CD4-positive, alpha-beta T cell (primary cell): ENCODE measurements at places on chromosomes 2 and 18.

DNA sequence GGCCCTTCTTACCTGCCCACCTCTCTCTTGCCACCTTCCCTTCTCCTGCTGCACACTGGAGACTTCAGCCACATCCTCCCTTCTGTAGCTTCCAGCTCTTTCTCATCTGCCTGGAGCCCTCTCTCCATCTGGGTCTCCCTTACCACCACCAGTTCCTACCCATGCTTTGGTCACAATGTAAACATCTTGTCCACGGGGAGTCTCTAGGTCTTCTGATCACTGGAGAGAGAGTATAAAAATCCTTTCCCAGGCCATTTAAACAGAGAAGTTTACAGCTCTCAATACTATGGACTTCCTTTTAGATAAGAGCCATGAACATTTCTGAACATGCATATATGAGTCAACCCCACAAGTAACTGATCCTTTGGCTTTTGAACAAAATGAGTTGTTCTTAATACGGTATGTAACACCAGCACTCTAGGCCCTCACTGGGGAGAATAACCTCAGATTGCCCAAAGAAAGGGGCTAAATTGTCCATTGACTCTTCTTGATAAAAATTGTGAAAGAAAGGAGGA is 5.8 kb downstream of the ARHGAP25 start:
- DNase-seq, result no peak

DNA sequence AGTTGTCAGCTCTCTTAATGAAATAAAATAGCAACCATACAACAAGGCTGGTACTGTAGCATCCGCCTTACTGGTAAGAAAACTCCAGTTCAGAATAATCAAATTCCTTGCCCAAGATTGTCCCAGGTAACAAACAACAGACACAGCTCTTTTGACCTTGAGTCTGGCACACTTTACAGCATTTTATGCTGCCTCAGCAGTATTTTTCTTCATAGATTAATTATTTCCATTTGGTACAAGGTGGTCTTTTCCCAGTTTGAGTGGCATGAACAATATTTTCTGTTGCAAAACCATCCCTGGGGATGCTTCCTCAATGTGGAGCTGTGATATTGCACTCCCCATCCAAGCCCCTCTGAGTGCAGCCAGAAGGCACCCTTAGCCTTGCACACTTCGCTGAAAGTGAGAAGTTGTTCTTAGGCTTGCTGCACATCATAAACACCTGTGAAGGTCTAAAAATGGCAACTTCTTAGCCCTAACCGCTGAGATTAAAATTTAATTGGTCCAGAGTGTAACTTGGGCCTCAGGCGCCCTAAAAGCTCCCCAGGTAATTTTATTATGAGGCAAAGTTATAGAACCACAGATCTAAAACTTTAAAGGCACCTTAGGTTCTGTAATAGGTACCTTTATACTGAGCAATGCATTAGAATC is 523.3 kb downstream of the CMPK2 start:
- no peak for DNase-seq

GRCh38 chr2:238101891-238102841 is 2.0 kb downstream of the ESPNL start:
- no peak for DNase-seq

- no peak for DNase-seq
Measured at GRCh38 chr2:128445523-128445900, 126.8 kb upstream of the HS6ST1 start.

GRCh38 chr2:142533177-142533576 is 344.3 kb upstream of the KYNU start:
- no peak for DNase-seq

DNA sequence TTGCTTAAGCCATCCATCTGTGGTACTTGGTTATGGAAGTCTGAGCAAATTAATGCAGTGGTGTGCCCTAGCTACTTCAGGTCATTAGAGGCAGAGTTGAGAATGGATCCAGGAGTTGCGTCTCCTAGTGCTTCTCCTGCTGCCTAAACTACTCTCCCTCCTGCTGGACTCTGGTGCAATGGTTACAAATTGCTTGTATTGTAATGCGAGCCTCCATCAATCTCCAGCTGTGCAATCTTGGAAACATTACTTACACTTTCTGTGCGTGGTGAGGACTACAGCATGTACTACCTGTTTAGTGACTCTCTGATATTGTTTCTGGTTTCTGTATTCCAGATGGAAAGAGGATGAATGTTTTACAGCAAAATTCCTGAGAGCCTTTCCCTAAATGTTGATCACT is 119.0 kb upstream of the CYRIA start:
- no peak for DNase-seq
